Activated T-helper 2 cell treated with anti-CD3 and anti-CD28 coated beads, Interferon-gamma antibody, Interleukin-2, Interleukin-4, amounts not matched to agents 10 μg/mL and 5 μg/mL and 100 μg/mL, durations not matched to agents 14 hours and 24 hours and 36 hours (primary cell): ENCODE measurements at places on chromosomes 7 and 10. TPM values are rescaled to one million over a fixed set of nuclear protein-coding genes. Genes with fewer than 3 reads are reported as not detected.

- no peak overlapping the region for H3K4me3 ChIP-seq
- peaks cover 4% of the 10 kb centered on the region for H3K36me3 ChIP-seq
- no peak for DNase-seq
- H3K4me1 ChIP-seq, result no peaks in the 10 kb centered on the region
- no peak overlapping the region for H3K27ac ChIP-seq
Measured at GRCh38 chr7:4659551-4660286, 22.4 kb upstream of the FOXK1 start.

- no peak overlapping the region for H3K4me3 ChIP-seq
- peaks cover 6% of the 10 kb centered on the region for H3K27me3 ChIP-seq
- no peak for DNase-seq
- H3K27ac ChIP-seq, result no peak overlapping the region
Measured at GRCh38 chr7:154862153-154862791, 140.7 kb downstream of the PAXIP1 start.

DNA sequence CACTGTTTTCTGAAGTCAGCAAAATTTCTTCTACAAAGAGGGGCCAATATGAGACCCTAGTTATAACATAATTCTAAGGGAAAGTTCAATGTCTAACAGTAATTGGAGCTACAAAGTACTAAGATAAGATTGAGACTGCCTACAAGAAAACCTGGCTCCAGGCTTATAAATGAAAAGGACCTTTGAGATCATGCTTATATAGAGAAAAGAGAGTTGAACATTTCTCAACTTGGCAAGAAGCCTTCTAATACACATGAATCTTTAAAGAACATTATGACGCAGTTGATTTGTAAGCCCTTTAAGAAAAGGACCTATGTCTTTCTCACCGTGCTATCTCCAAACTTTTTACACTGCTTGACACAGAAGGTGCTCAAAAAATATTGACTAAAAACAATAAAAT lies 87.9 kb downstream of the TPK1 start:
- H3K4me1 ChIP-seq, result no peaks in the 10 kb centered on the region
- no peak overlapping the region for H3K4me3 ChIP-seq
- no peaks in the 10 kb centered on the region for H3K27me3 ChIP-seq
- DNase-seq, result no peak
- no peaks in the 10 kb centered on the region for H3K36me3 ChIP-seq
- no peak overlapping the region for H3K27ac ChIP-seq

GRCh38 chr7:141511676-141512396 lies 39.4 kb upstream of the AGK start:
- peaks cover 11% of the 10 kb centered on the region for H3K4me1 ChIP-seq
- H3K36me3 ChIP-seq, result no peaks in the 10 kb centered on the region
- H3K27me3 ChIP-seq, result peaks cover 60% of the 10 kb centered on the region

- peaks cover 37% of the 10 kb centered on the region for H3K4me1 ChIP-seq
- no peak for DNase-seq
- no peaks in the 10 kb centered on the region for H3K36me3 ChIP-seq
- H3K27ac ChIP-seq, result peak overlapping the region; percentile 48
- H3K4me3 ChIP-seq, result peak overlapping the region; percentile 76
Measured at GRCh38 chr7:151018421-151019129, 5.7 kb downstream of the ATG9B start.

- H3K4me1 ChIP-seq, result no peaks in the 10 kb centered on the region
- DNase-seq, result peak; percentile 8
- no peaks in the 10 kb centered on the region for H3K36me3 ChIP-seq
- no peaks in the 10 kb centered on the region for H3K27me3 ChIP-seq
- H3K4me3 ChIP-seq, result no peak overlapping the region
- no peak overlapping the region for H3K27ac ChIP-seq
Measured at GRCh38 chr7:49001610-49002033, 77.3 kb downstream of the CDC14C start.

DNA sequence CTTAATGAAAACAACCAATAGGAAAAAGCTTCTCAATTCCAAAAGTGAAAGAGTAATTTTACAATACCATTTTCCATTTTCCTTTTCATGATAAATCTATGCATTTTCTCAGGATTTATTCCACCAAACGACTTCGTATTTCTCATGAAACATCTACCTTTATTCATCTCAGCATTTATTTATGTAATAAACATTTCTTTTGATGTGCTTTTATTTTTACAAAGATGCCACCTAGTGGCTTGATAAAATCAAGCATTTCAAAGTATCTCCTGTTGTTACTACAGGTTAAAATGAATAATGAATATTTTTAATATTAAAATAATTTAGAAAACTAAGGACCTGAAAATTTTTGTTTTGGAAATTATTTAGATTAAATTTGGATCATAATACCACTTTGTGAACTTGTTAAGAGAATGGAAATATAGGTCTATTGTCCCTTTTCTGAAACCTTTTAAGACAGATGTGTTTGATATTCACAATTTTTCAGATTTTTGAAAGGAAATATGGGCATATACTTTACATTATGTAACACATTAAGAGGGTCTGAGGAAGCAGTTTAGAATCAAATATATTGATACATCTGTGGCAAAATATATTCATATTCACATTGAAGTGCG lies 2.7 kb upstream of the IQUB start:
- H3K27ac ChIP-seq, result no peak overlapping the region
- H3K36me3 ChIP-seq, result no peaks in the 10 kb centered on the region
- peaks cover 23% of the 10 kb centered on the region for H3K4me1 ChIP-seq
- no peak overlapping the region for H3K4me3 ChIP-seq
- peaks cover 14% of the 10 kb centered on the region for H3K27me3 ChIP-seq

- no peak for DNase-seq
- no peak overlapping the region for H3K27ac ChIP-seq
- peaks cover 5% of the 10 kb centered on the region for H3K27me3 ChIP-seq
- peaks cover 1% of the 10 kb centered on the region for H3K4me1 ChIP-seq
- no peaks in the 10 kb centered on the region for H3K36me3 ChIP-seq
Measured at GRCh38 chr10:77506517-77507200, 130.9 kb downstream of the KCNMA1 start.

DNA sequence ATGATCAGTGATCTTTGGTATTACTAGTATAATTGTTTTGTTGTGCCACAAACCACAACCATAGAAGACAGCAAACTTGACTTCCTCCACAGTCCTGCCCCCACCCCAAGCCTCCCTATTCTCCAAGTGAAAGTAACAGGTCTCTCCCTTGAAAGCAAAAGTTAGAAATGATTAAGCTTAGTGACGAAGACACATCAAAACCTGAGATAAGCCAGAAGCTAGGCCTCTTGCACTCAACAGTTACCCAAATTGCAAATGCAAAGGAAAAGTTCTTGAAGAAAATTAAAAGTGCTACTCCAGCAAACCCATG lies 7.5 kb downstream of the SAR1A start:
- H3K27ac ChIP-seq, result peak overlapping the region; percentile 88
- H3K4me3 ChIP-seq, result peak overlapping the region; percentile 53
- peak; percentile 68 for DNase-seq
- H3K36me3 ChIP-seq, result peaks cover 85% of the 10 kb centered on the region

DNA sequence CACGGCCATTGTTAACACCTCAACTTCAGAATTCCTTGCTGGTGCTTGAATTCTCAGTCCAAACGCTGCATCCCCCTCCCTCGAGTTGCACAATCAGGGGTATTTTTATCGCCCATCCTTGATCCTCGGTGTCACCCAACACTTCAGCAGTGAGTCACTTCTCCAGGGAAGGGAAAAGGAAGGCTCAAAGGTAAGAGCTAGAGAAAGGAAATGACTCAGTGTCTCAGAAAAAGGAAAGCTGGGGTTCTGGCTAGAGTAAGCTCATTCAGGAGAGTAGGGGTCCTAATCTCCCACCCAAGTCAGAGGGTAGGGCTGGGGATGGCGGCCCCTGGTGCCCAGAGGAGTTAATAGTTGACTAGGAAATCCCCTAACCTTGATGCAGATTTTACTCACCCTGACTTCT lies 39.8 kb upstream of the TRIM8 start:
- peaks cover 4% of the 10 kb centered on the region for H3K4me1 ChIP-seq
- no peaks in the 10 kb centered on the region for H3K27me3 ChIP-seq
- H3K36me3 ChIP-seq, result peaks cover 4% of the 10 kb centered on the region

DNA sequence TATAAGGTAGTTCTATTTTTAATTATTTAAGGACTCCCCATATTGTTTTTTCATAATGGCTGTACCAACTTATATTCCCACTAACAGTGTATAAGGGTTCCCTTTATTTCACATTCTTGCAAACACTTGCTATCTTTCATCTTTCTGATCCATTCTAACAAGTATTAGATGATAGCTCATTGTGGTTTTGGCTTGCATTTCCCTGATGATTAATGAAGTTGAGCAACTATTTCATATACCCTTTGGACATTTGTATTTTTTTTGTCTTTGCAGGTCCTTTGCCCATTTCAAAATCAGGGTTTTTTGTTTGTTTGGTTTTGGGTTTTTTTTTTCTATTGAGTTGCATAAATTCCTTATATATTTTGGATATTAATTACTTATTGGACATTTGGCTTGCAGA lies 107.2 kb downstream of the EPC1 start:
- H3K36me3 ChIP-seq, result no peaks in the 10 kb centered on the region
- no peaks in the 10 kb centered on the region for H3K27me3 ChIP-seq
- H3K4me3 ChIP-seq, result no peak overlapping the region

DNA sequence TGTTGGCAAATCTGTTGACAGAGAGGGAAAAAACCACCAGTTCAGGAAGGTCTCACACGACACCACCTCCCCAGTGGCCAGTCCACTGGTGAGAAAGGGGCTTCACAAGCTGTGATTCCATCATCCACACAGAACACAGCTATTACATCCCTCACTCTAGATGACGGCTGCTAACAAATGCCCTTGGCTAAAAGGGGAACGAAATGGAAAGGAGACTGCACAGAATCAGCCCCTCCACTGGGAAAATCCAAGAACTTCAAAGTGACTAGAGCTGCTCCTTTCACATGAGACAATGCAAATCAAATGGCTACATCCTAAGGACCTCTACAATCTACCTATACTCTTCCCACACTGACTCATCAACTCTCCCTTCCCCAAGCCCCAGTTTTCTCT lies 5.6 kb downstream of the PARP12 start:
- no peak overlapping the region for H3K27ac ChIP-seq
- no peaks in the 10 kb centered on the region for H3K27me3 ChIP-seq
- peaks cover 52% of the 10 kb centered on the region for H3K36me3 ChIP-seq
- H3K4me1 ChIP-seq, result peaks cover 58% of the 10 kb centered on the region

DNA sequence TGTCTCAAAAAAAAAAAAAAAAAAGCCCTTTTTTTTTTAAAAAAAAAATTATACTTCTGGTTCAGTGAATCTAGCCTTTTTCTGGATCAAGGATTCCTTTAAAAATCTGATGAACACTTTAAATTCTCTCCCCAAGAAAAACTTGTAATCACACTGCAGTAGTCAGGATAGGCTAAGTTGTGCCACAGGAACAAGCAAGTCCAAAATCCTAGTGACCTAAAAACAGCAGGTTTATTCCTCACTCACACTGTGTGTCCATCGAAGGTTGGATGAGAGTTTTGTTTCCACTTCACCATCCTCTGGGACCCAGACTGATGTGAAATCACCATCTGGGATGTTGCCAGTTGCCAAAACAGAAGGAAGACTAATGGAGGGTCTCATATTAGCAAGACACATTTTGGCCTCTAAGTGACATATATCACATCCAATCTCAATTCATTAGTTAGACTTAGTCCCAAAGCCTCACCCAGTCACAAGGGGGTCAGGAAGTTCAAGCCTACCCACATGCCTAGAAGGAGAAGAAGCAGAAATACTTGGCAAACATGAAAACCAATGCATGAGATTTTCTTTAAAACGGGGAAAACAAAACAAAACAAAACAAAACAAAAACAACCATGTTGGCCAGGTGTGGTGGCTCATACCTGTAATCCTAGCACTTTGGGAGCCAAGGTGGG lies 32.7 kb downstream of the CYP17A1 start:
- peaks cover 37% of the 10 kb centered on the region for H3K36me3 ChIP-seq
- H3K27ac ChIP-seq, result peak overlapping the region; percentile 77
- peaks cover 22% of the 10 kb centered on the region for H3K4me1 ChIP-seq
- no peaks in the 10 kb centered on the region for H3K27me3 ChIP-seq
- DNase-seq, result no peak

ATOH7 gene
- not detected in 2 replicates for total RNA-seq

VPS37D gene
- total RNA-seq, result 0.30 and 0.34 TPM in 2 replicates

CYP3A4 gene
- not detected in 2 replicates for total RNA-seq

OR6B1 gene
- total RNA-seq, result not detected in 2 replicates

TRPV6 gene
- 0.07 TPM in 1 of 2 replicates, not detected in the other for total RNA-seq
